MCF 10A (cell line): ENCODE measurements at places on chromosomes 6 and 20. TPM values are rescaled to one million over a fixed set of nuclear protein-coding genes. Genes with fewer than 3 reads are reported as not detected.

Gene BCAS1
- total RNA-seq: not detected in 2 replicates

Gene MEP1A
- not detected in 2 replicates for total RNA-seq

Gene UBR2
- 20.1 and 23.2 TPM in 2 replicates for total RNA-seq

Gene PDE7B
- 0.42 and 1.4 TPM in 2 replicates for total RNA-seq

Gene RIPPLY2
- not detected in 2 replicates for total RNA-seq

Gene AAR2
- 21.0 and 24.7 TPM in 2 replicates for total RNA-seq

Gene ZSCAN12
- total RNA-seq: 4.4 and 5.3 TPM in 2 replicates

- no peak for DNase-seq
These were observed 1.4 kb upstream of the PRDM13 start for GRCh38 chr6:99605074-99605734.

GRCh38 chr6:96898241-96898851, 655 bp upstream of the NDUFAF4 start:
- DNase-seq: peak; percentile 13

DNA sequence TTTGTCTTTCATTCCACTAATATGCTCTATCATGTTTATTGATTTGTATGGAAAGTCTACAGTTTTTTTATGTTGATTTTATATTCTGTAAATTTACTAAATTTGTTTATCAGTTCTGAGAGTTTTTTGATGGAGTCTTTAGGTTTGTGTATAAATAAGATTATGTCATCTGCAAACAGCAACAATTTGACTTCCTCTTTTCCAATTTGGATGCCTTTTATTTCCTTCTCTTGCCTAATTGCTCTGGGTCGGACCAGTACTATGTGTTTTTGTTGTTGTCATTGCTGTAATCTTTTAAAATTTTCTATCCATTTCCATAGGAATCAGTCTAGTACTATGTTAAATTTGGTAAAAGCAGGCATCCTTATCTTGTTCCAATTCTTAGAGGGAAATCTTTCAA, 31.5 kb upstream of the POLR1H start:
- DNase-seq: no peak

GRCh38 chr20:33883164-33883563, 72.0 kb downstream of the CHMP4B start:
- no peak for DNase-seq

DNA sequence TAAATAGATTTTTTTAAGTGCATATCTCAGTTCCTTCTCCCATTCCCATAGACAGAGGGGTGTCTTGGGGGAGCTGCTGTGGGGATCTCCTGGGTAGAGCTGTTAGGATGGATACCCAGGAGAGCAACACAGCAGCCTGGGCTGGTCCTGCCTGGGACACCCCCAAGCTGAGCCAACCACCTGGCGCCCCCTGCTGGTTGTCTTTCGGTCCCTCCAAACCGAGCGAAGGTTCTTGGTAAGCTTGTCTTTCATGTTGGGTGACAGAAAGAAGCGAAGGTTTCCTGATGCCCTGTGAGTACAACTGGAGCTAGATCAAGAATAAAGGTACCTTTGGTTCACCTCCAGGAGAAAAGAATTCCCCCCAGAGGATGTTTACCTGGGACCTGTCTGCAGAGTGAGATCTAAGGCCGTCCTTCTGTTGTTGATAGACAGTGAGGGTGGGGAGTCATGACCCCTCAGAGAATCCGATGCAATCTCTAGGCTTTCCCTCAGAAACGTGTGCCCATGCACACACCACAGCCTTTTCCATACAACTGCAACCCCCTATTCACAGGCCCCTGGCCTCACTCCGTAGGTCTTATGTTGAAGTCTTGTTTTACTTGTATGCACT, 50.8 kb downstream of the SNX9 start:
- DNase-seq: peak; percentile 80

GRCh38 chr6:111157412-111157811, 70.1 kb downstream of the SLC16A10 start:
- no peak for DNase-seq

DNA sequence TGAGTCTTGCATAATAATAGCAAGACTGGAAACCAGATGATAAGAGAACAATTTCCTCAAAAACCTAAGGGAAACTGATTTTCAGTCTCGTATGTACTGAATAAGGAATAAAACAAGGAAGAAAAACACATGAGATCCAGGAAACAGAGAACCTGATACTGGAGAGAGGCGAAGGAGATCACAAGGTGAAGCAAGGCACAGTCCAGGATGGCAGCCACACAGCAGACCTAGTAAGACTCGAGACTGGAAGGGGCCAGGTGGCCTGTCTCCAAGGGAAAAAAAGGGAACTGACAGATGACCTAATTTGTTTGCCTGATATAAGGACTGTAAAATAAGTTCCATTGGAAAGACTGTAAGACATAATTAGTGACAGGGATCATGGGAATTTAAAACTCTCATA, 71.1 kb downstream of the TASP1 start:
- DNase-seq: no peak

- DNase-seq: peak; percentile 90
These were observed 2.2 kb upstream of the ID1 start for GRCh38 chr20:31602779-31603441.

- no peak for DNase-seq
These were observed 47.4 kb upstream of the RNGTT start for GRCh38 chr6:89010825-89011224.

DNA sequence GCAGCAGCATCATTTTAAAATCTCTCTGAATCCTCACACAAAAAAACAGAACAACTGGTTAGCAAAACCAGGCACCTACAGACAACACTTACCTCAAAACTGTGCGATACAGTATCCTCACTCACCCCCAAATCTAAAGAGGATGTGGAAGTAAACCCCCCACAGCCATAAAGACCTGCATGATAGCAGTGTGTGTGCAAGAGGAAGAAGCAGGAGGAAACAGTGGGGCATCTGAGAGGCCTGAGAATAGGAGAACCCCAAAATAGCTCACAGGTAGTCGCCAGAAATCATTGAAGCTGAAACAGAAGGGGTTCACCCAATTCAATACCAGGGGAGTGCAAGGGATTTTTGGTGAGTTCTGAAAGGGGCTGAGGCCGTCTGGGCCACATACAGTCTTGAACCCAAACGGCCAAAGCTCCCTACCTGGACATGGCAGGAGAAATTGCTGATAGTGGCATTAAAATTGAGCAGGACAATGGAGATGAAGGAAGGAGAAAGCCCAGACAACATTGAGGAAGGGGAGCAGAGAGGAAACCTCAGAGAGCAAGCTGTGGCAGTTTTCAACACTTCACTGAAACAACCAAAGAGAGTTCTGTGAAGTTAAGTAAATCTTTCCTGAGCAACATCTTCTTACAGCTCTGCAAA, 129.7 kb downstream of the FIG4 start:
- DNase-seq: no peak

DNA sequence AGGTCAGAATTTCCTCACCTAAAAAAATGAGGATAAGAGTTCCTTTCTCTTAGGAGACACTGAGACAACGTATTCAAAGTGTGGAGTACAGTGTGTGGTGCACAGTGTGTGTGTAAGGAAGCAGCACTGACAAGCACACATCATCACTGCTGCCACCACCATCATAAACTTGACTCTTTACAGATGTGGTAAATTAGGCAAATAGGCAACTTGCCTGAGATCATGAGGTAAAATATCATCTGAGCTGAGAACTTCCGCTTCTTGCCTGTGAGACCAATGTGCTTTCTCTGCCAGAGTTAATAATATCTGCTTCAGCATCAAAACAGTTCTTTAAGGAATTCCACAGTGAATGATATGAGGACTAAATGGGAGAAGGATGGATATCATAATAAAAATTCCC, 52.7 kb downstream of the LYRM4 start:
- DNase-seq: no peak

- DNase-seq: peak; percentile 40
These were observed 259.1 kb upstream of the FERMT1 start for GRCh38 chr20:6381887-6382286.
